ENCODE measurements at places on chromosomes 16 and 17.

- peaks cover 50% of the 10 kb centered on the region for H3K4me1 ChIP-seq
- H3K4me3 ChIP-seq = no peak overlapping the region
- peak overlapping the region; percentile 48 for H3K27ac ChIP-seq
These were observed 7.6 kb upstream of the CYTH1 start for GRCh38 chr17:78789663-78790181.

DNA sequence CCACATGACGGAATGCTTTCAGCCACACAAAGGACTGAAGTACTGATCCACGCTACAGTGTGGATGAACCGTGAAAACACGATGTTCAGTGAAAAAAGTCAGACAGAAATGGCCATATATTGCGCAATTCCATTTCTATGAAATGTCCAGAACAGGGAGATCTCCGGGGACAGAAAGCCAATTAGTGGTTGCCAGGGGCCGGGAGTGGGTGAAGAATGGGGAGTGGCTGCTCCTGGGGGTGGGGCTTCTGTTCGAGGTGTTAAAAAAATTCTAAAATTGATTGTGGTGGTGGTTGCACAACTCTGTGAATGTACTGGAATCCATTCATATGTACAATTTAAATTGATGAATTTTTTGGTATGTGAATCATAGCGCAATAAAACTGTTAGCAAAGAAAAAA is 154.8 kb upstream of the HSBP1 start:
- no peak overlapping the region for H3K4me3 ChIP-seq
- H3K36me3 ChIP-seq = no peaks in the 10 kb centered on the region
- H3K27me3 ChIP-seq = no peaks in the 10 kb centered on the region
- no peak overlapping the region for H3K27ac ChIP-seq
- no peak for DNase-seq
- H3K4me1 ChIP-seq = no peaks in the 10 kb centered on the region

GRCh38 chr17:70644096-70644495 is 474.8 kb downstream of the KCNJ2 start:
- H3K27me3 ChIP-seq = no peaks in the 10 kb centered on the region
- no peak overlapping the region for H3K27ac ChIP-seq
- no peaks in the 10 kb centered on the region for H3K4me1 ChIP-seq
- no peak for DNase-seq
- no peak overlapping the region for H3K4me3 ChIP-seq
- H3K36me3 ChIP-seq = no peaks in the 10 kb centered on the region

DNA sequence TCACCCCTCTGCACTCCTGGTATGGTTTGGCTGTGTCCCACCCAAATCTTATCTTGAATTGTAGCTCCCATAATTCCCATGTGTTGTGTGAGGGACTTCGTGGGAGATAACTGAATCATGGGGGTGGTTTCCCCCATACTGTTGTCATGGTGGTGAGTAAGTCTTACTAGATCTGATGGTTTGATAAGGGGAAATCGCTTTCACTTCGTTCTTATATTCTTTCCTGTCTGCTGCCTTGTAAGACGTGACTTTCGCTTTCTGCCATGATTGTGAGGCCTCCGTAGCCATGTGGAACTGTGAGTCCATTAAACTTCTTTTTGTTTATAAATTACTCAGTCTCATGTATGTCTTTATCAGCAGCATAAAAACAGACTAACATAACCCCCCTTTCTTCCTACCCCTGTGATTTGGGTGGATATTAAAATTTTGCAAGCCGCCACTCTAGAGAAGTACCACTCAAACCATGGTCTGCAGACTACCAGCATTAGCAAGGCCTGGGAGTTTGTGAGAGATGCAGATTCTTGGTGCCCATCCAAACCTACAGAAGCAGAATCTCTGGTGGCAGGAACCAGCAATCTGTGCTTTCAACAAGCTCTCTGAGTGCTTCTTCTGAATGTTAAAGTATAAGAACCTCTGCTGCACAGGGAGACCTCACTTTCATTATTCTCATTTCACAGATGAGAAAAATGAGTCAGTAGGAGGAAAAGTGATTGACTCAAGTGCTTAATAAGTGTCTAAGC is 999.5 kb upstream of the EEF2KMT start:
- H3K36me3 ChIP-seq = no peaks in the 10 kb centered on the region
- no peak overlapping the region for H3K27ac ChIP-seq
- H3K4me3 ChIP-seq = no peak overlapping the region
- H3K27me3 ChIP-seq = no peaks in the 10 kb centered on the region

DNA sequence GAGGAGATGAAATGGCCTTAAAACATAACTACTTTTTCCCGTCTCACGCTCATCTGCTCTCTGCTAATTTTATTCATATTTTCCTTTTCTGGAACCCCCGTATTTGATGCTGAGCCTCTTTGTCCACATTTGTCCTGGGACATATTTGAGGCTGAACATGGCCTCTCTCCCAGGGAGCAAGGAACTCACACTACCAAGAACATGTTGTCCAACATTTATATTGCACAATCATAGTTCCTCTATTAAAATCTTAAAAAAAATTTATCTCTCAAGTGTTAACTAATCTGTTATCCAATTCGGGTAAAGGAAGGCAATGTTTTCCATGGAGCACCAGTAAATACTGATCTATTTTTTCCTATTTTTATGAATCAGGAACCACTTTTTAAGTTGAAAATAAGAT is 60.2 kb downstream of the CMC2 start:
- no peaks in the 10 kb centered on the region for H3K27me3 ChIP-seq
- H3K4me1 ChIP-seq = no peaks in the 10 kb centered on the region
- no peak for DNase-seq
- no peaks in the 10 kb centered on the region for H3K36me3 ChIP-seq
- no peak overlapping the region for H3K4me3 ChIP-seq

DNA sequence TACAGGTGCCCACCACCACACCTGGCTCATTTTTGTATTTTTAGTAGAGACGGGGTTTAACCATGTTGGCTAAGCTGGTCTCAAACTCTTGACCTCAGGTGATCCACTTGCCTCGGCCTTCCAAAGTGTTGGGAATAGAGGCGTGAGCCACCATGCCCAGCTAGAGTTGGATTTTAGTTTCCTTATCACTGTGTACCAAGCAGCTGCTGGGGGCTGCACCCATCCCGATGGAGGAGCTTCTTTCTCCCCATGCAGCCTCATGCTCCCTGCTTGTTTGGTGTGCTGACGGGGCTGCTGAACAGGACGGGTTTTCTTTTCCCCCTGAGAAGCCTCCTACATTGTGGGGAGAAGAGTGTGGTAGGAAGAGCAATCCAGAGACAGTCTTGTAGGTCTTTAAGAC is 173.2 kb downstream of the LGALS9B start:
- H3K27me3 ChIP-seq = no peaks in the 10 kb centered on the region
- no peak overlapping the region for H3K4me3 ChIP-seq
- no peaks in the 10 kb centered on the region for H3K4me1 ChIP-seq
- DNase-seq = no peak
- no peak overlapping the region for H3K27ac ChIP-seq

GRCh38 chr16:3020604-3021448 is 658 bp downstream of the TNFRSF12A start:
- H3K27ac ChIP-seq = peak overlapping the region; percentile 97
- DNase-seq = peak; percentile 85
- H3K4me1 ChIP-seq = peaks cover 43% of the 10 kb centered on the region
- H3K4me3 ChIP-seq = peak overlapping the region; percentile 87

GRCh38 chr17:66730461-66730923 is 104.4 kb upstream of the CACNG5 start:
- no peak overlapping the region for H3K4me3 ChIP-seq
- H3K4me1 ChIP-seq = no peaks in the 10 kb centered on the region
- H3K27ac ChIP-seq = no peak overlapping the region
- no peak for DNase-seq
- H3K36me3 ChIP-seq = no peaks in the 10 kb centered on the region
- no peaks in the 10 kb centered on the region for H3K27me3 ChIP-seq

DNA sequence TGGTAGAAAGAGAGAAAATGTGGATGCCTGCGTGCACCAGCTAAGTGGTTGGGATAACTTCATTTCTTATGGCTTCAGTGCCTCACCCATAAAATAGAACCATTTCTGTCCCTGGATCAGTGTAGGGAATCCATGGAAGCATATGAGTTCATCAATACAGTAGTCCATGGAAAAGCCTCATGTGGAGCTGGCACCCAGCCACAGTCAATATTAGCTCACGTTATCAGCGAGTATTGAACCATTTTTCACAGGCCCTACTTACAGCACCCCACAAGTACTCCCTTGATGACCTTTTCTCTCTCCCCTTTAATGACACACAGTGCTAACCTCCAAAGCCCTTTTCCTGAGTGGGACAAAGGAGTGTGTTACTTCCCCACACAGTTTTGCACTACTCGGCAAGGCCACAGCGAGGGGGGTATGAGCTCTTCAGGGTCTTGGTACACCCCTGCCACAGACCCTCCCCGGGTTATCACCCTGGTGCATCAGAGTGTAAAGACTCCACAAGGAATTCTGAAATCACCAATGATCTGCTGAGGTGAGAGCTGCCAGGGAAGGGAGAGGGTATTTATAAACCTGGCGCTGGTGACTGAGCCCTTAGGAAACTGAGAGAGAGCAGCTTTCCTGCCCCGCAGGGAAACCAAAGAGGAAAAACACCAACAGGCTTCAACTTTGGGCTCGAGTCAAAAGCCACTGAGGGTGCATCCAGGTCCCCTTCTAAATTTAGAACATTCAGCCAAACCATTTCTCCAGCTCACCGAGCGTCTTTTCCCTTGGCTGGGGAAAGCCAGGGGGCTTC is 36.9 kb downstream of the DYNLRB2 start:
- no peak overlapping the region for H3K4me3 ChIP-seq
- no peaks in the 10 kb centered on the region for H3K4me1 ChIP-seq

DNA sequence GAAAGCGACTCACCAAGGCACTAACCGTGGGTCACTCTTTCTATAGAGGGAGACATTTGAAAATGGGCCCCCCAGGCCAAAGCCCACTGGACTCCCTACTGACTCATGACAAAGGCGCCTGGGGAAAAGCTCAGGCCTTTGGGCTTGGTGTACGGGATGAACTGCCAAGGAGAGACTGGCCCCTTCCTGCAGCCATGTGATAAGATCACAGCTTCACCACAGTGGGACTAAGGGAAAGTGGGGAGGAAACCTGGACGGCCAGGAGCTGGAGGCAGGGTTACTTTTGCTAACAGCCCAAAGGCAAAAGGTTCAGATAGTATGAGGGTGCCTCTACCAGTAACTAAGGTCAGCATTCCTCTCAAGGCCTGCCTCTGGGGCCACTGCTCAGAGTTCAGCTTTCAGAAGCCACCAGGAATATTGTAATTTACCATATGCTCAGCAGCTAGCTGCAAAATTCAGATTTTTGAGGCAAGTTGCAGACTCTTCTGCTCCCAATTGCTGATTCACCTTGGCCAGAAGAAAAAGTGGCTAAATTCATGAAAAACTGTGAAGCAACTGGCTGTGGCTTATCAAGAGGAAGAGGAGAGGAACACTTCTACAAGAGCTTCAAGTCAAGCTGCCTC is 37.1 kb upstream of the SLC25A19 start:
- no peaks in the 10 kb centered on the region for H3K27me3 ChIP-seq
- H3K36me3 ChIP-seq = no peaks in the 10 kb centered on the region
- peak overlapping the region; percentile 83 for H3K27ac ChIP-seq
- no peak for DNase-seq

DNA sequence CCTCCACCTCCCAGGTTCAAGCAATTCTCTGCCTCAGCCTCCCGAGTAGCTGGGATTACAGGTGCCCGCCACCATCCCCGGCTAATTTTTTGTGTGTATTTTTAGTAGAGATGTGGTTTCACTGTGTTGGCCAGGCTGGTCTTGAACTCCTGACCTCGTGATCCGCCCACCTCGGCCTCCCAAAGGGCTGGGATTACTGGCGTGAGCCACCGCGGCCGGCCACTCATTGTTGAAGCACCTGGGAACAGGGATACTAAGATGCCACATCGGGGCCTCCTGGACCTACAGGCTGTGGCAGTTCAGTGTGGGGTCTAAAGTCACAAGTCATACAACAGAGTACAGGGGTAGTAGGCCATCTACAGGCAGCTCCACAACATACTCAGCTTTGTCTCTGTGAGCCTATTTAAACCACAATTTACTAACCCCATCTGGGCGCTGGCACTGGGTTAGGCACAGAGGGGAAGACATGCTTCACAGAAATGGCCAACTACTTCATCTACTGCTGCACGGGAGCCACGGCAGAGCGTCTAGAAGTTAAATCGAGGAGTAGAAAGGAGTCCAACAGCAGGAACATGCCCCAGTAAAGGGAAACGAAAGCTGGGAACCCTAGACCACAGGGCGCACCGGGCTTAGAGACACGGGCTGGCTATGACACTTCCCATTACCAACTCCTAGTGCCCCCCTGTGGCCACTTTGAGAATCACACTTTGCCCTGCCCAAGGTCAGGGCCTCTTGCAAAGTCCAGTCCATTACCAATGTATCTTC is 4.3 kb downstream of the VAMP2 start:
- DNase-seq = peak; percentile 91
- H3K4me1 ChIP-seq = peaks cover 35% of the 10 kb centered on the region
- no peaks in the 10 kb centered on the region for H3K27me3 ChIP-seq
- H3K36me3 ChIP-seq = peaks cover 17% of the 10 kb centered on the region

DNA sequence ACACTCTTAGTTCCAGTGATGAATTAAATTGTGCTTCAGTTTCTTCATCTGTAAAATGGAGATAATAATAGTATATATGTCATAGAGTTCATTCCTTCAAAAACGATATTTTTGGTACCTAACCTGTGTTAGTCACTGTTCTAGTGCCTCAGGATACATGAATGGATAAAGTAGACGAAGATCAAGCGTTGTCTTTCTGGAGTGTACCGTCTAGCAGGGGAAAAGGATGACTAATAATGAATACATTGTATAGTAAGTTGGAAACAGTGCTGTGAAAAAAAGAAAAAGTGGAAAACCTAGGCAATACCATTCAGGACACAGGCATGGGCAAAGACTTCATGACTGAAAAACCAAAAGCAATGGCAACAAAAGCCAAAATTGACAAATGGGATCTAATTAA is 8.6 kb downstream of the KRT10 start:
- H3K4me3 ChIP-seq = no peak overlapping the region
- no peak overlapping the region for H3K27ac ChIP-seq
- H3K4me1 ChIP-seq = peaks cover 3% of the 10 kb centered on the region
- DNase-seq = no peak

DNA sequence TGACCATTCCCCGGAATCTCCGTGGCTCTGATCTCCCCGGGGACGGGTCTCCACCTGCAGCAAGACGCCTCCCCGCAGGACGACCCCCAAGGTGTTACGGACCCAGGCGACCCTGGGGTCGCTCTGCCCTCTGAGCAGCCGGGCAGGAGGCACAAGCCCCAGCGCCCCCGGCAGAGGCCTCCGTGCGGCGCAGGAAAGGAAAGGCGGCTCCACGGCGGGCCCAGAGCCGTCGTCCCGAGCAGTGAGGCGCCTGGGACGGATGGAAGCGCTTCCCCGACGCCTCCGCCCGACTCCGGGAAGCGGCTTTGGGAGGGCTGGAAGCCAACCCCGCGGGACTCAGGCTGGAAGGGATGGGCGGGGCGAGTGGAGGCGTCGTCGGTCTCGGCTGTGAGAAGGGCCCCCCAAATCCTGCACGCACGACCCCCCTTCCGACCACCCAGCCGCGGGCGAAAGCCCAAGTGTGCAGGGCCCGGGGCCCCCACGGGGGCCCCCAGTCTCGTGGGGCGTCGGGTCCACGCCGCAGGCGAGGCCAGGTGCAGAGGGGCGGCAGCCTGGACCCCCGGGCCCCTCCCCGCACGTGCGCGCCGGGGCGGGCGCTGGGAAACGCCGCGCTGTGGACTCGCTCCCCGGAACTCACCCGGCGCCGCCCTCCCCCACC is 32.7 kb upstream of the RPH3AL start:
- H3K27me3 ChIP-seq = no peaks in the 10 kb centered on the region
- peak overlapping the region; percentile 93 for H3K27ac ChIP-seq
- no peaks in the 10 kb centered on the region for H3K36me3 ChIP-seq
- peak overlapping the region; percentile 60 for H3K4me3 ChIP-seq
